Kidney (tissue), 22 donors: ENCODE measurements at places on chromosomes 3 and 15. TPM values are rescaled to one million over a fixed set of nuclear protein-coding genes. Genes with fewer than 3 reads are reported as not detected.

The ESYT3 gene
- total RNA-seq: 5.3 TPM

The PCSK6 gene
- total RNA-seq: 7.3 TPM

The TM4SF4 gene
- total RNA-seq: 0.94 TPM

The CNTN4 gene
- total RNA-seq: 13.4 TPM

The CPNE4 gene
- total RNA-seq: 0.79 TPM

The NR1I2 gene
- total RNA-seq: 0.38 TPM

The C3orf80 gene
- total RNA-seq: 0.63 TPM

The PARP6 gene
- total RNA-seq: 69.7 TPM

The CMTM8 gene
- total RNA-seq: 5.4 TPM

The TMEM45A gene
- total RNA-seq: 3.4 TPM

The CLDN16 gene
- total RNA-seq: 27.3 TPM

The SCAANT1 gene
- not detected for total RNA-seq
